Stimulated activated CD4-positive, alpha-beta T cell treated with anti-CD3 and anti-CD28 coated beads, Interleukin-12 subunit alpha, Interleukin-12 subunit beta, amount 100 ng/mL, for 24 hours (primary cell): ENCODE measurements at places on chromosomes 12 and 14.

DNA sequence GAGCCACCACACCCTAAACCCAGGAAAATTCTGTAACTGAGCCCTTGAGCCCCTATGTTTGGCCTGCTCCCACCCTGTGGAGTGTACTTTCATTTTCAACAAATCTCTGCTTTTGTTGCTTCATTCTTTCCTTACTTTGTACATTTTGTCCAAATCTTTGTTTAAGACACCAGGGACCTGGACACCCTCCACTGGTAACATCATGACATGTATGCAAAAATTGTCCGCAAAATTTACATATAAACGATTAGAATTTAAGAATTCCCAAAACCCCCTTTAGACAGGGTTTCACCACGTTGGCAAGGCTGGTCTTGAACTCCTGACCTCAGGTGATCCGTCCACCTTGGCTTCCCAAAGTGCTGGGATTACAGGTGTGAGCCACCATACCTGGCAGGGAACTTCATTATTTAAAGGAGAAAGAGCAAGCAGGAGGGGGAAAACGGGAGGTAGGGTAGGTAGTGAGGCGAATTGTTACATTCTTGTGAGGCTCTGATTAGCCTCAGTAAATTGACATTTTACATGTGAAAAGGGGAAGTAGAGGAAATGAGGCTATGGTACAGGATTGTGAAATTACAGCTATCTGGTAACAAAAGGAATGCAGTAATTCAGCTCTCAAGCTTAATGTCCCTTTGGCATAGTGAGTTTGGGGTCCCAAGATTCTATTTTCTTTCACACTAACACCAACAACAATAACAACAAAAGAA lies 27.6 kb downstream of the TUBA1A start:
- no peak for DNase-seq

- DNase-seq, result no peak
Observed at GRCh38 chr12:25323581-25323982, 72.9 kb upstream of the KRAS start.

- no peak for DNase-seq
Observed at GRCh38 chr12:97464385-97465321, 2.0 kb downstream of the RMST start.

DNA sequence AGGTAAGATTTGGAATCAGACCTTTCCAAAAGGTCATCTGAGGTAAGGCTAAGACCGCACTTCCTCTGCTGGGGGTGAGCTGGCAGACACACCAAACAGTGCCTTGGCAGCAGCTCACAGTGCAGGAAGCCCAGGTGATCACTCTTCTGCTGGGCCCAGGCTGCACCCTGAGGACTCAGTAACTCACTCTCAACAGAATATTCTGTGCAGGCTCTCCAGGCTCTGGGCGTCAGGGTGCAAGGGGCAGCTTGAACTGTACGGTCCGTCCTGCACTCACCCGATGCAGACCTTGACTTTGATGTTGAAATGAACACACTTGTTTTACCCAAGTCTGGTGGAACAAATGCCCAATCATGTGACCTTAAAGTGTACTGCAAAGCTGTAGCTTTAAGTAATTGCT lies 6.0 kb downstream of the ALKBH2 start:
- no peak for DNase-seq

DNA sequence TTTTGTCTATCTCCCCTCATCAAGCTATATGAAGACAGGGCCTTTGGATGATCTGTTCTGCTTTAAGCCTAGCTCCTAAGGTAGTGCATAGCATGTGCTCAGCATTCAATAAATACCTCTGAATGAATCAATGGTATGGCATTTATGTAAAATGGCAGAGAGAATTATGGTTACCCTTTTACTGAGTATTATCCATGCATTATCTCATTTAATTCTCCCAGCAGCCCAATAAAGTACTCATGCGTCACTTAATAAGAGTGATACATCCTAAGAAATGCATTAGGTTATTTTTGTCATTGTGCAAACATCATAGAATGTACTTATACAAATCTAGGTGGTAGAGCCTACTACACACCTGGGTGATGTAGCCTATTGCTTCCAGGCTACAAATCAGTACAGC lies 269.7 kb downstream of the KSR2 start:
- no peak for DNase-seq

DNA sequence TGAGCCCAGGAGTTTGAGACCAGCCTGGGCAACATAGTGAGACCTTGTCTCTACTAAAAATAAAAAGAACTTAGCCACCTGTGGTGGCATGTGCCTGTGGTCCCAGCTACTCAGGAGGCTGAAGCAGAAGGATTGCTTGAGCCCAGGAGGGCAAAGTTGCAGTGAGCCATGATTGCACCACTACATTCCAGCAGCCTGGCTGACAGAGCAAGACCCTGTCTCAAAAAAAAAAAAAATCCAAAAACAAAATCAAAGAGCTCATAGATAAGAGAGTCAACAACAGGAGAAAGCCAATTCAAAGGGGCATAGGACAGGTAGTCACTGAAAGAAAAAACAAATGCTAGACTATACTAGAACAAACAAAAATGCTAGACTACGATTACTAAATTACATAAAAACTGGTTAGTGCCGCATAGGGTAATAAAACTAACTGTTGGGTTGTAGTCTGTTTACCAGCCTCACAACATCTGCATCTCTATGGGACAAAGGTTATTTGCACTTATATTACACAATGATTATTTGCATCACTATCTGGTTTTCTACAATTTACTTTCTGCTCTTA lies 16.6 kb upstream of the EEA1 start:
- DNase-seq, result no peak

DNA sequence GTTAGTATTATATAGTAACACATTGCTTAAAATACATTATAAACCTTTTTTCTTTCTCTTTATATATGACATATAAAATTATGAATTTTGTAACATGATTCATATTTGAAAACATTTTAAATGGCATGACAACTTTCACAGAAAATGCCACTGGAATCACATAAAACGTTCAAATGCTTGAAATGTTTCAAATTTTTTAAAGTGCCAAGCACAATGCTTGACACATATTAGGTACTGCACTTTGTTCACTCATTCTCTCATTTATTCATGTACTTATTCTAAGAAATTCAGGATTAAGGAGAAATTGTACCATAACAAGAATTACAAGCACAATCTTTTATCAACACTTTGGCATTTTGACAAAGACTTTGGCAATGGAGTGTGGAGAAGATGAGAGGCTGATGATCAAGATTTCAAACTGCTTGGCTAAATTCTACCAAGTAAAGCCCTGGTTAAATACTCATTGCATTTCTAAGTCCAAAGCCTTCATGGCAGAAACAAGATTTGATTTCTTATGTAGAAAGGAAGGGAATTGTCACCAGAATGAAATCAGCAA lies 232.2 kb downstream of the C12orf50 start:
- no peak for DNase-seq

GRCh38 chr14:98689951-98690350 lies 582.0 kb downstream of the BCL11B start:
- no peak for DNase-seq

DNA sequence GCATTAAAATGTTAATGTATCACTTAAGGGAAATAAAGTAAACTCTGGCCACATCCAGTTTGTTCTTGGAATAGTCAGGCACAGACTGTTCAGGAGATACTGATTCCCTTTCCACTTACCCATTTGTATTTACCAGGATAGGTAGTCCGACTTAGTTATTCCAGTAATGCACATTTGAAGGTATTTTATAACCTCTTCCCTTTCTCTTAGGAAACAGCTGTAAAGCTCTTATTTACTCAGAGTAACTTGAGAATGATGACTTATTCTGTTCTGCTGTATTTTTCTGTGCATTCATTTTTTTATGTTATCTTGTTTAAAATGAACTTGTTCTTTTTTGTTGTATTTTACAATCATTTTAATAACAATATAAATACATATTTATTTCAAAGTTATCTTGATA lies 78.0 kb downstream of the METTL25 start:
- no peak for DNase-seq

- no peak for DNase-seq
Observed at GRCh38 chr14:68571928-68572525, 220.8 kb downstream of the ZFP36L1 start.

DNA sequence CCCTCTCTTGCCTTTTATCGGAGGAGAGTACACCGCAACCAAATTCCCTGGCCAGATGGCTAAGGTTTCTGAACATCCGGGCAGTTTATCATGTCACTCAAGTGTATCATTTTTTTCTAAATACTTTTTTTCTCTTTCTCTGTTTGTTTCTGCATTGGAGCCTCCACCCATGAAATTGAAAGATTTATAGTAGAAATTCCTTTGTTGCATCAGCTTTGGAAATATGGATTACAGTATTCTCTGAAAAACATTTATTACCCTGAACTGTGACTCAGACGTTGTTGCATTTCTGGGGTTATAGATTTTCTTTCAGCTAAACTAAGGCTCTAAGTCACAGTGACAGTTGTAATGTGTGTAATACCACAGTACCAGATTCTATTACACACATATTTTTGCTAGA lies 187.0 kb downstream of the SPTSSA start:
- no peak for DNase-seq

- no peak for DNase-seq
Observed at GRCh38 chr14:105325716-105326567, 11.4 kb downstream of the PACS2 start.

- no peak for DNase-seq
Observed at GRCh38 chr14:49092345-49092744, 493.8 kb downstream of the RPS29 start.

GRCh38 chr14:100374876-100375265 lies 51.7 kb downstream of the SLC25A47 start:
- no peak for DNase-seq

GRCh38 chr12:104132351-104132956 lies 5.6 kb downstream of the NFYB start:
- DNase-seq, result no peak
